ENCODE measurements at places on chromosomes 5 and 9. TPM values are rescaled to one million over a fixed set of nuclear protein-coding genes. Genes with fewer than 3 reads are reported as not detected.

DNA sequence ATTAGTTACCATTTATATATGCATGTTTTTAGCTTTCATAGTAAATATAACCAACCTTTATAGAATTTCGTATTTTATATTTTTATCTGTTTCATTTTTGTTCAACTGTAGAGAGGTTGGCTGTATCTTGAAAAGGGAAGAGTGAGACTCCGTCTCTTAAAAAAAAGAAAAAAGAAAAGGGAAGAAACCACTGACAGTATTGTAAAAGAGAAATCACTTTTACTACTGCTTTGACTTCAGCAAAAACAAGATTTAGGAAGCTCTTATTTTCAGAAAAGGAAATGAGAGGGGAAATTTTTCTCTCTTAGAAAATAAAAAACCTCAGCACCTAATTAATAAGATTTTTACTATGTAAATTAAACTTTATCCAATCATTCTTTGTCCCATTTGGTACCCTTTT, 14.4 kb downstream of the POLK start:
- DNase-seq: no peak

DNA sequence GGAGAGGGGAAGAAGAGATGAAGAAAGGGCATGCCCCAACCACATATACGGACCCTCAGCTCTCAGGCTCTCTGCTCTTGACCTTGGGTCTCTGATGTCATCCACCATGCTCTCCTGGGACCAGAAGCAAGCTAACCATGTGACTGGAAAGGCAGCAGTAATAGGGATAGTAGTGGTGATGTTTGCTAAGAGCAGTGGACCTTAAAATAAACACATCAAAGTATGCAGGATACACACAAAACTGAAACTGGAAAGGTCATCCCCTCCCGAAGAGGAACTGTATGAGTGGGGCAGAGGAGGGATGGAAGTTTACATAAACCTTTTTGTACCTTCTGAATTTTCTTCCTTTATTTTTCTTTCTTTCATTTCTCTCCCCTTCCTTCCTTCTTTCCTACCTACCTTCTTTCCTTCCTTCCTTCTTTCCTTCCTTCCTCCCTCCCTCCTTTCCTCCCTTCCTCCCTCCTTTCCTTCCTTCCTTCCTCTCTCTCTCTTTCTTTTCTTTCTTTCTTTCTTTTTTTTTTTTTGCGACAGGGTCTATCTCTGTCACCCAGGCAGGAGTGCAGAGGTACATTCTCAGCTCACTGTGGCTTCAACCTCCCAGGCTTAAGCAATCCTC, 8.1 kb upstream of the PTPN3 start:
- no peak for DNase-seq

DNA sequence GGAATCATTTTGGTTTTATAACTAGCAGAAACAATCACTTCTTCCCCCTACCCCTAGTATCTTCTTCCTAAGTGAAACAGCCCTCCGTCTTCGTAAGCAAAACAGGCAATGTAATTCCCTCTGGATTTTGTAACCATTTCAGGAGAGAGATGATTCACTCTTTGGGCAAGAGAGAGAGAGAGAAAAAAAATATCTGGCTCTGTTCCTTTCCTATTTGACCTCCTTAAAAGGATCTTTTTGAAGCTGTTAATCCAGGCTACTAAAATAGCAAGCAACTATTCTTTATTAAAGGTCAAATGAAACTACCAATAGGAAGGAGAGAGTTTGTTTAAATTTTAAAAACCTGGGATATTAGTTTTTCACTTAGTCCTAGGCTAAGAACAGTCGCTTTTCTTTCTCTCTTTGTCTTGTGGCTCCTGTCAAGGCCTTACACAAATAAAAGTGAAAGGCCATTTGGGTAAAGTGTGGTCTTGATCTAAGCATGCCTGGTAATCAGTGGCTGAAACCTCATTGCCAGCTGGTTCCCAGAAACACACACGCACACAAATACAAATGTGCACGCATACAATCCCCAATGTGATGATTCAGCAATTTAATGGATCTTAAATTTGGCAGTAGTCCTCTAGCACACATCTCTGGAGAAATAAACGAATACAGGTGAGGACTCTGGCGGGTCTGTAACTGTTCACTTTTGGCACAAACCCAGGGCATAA, 70.2 kb downstream of the PRUNE2 start:
- no peak for DNase-seq

- DNase-seq: no peak
These were observed 193.7 kb downstream of the TLE4 start for GRCh38 chr9:79765466-79765865.

GRCh38 chr9:93231121-93231694, 47.3 kb downstream of the WNK2 start:
- peak; percentile 79 for DNase-seq

GRCh38 chr9:101931756-101932155, 193.3 kb upstream of the GRIN3A start:
- no peak for DNase-seq

DNA sequence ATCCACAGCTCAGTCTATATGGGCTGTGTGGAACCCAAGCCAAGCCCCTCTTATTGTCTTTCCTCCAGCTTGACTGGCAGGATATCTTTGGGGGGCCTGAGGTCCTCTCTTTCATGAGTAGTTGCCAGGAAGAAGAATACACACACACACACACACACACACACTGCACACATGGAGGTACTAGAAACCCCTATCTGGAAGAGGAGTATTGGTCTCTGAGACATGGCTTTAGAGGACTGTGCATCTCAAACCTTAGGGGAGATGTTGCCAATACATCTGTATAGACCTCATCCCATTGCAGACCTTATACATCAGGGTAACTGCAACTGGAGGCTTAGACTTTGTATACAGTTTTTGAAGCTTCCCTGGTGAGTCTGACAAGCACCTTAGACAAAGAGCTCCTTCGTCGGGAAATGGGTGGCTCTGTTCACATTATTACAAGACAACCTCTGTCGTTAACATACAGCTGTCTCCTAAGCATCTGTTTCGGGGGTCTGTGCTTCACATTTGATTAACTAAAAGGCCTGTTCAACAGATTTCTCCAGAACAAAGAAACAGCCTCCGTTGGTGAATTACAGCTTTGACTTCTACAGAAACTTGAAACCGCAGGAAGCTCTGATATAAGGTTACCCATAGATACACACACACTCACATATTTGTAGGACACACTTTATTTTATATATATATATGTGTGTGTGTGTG, 5.5 kb upstream of the ENTREP1 start:
- no peak for DNase-seq

DNA sequence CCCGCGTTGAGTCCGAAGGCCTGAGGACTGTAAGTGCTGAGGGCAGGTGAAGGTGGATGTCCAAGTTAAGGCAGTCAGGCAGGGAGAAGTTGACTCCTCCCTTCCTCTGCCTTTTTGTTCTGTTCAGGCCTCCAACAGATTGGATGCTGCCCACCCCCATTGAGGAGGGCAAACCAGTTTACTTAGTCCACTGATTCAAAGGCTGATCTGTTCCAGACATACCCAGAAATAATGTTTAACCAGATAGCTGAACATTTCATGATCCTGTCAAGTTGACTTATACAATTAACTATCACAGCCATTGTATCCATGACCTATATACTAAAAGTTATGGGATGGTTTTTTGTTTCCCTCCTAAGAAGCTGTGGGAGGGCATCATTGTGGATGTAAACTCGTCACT, 8.3 kb upstream of the TEX48 start:
- DNase-seq: no peak

DNA sequence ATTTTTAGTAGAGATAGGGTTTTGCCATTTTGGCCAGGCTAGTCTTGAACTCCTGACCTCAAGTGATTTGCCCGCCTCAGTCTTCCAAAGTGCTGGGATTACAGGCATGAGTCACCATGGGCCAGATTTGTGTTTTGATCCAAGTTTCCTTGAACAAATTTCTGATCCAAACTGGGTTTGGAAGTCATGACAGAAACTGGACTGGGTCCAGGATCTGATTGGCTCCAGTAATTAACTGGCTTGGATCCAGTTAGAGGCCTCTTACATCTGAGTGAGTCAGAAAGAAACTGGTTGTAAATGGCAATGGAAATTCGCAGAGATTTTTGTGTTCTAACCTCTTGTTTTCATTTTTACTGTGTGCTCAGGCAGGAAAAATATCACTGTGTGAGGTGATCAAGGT, 141.6 kb downstream of the SLC25A46 start:
- no peak for DNase-seq

GRCh38 chr9:131658377-131659129, 81.3 kb downstream of the RAPGEF1 start:
- DNase-seq: no peak

GRCh38 chr9:118686959-118687358, 682.3 kb downstream of the BRINP1 start:
- no peak for DNase-seq

GRCh38 chr5:125337294-125337693, 590.9 kb upstream of the ZNF608 start:
- no peak for DNase-seq

DNA sequence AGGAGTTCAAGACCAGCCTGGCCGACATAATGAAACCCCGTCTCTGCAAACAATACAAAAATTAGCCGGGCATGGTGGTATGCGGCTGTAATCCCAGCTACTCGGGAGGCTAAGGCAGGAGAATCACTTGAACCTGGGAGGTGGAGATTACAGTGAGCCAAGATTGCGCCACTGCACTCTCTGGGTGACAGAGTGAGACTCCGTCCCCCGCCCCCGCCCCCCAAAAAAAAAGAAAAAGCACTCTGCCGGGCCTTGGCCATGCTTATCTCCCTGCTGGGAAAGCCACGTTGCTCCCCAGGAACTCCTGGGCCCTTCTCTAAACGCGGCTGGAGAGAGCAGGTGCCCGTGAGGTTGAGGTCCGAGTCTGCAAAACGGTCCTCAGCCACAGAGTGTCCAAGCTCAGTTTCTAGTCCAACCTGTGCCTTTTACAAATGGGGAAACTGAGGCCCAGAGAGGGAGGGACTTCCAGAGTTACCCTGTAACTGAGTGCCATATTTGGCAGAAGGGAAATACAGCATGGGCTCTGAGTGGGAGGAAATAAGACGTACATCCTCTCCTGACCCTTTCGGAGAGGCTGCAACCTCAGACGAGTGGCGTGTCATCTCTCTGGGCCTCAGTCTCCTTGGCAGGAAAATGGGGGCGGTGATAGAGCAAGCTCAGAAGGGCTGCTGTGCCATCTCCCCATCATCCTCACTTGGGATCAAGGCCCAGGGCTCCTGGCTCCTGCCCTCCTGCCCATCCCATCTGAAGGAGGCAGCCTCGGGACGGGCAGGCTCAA, 6.6 kb upstream of the PHYHD1 start:
- no peak for DNase-seq

The CTXN3 gene
- total RNA-seq: not detected

The NINJ1 gene
- 17.7 TPM for total RNA-seq

Measured in left colon (tissue), 2 donors.